ENCODE measurements at places on chromosomes 1 and 21.

DNA sequence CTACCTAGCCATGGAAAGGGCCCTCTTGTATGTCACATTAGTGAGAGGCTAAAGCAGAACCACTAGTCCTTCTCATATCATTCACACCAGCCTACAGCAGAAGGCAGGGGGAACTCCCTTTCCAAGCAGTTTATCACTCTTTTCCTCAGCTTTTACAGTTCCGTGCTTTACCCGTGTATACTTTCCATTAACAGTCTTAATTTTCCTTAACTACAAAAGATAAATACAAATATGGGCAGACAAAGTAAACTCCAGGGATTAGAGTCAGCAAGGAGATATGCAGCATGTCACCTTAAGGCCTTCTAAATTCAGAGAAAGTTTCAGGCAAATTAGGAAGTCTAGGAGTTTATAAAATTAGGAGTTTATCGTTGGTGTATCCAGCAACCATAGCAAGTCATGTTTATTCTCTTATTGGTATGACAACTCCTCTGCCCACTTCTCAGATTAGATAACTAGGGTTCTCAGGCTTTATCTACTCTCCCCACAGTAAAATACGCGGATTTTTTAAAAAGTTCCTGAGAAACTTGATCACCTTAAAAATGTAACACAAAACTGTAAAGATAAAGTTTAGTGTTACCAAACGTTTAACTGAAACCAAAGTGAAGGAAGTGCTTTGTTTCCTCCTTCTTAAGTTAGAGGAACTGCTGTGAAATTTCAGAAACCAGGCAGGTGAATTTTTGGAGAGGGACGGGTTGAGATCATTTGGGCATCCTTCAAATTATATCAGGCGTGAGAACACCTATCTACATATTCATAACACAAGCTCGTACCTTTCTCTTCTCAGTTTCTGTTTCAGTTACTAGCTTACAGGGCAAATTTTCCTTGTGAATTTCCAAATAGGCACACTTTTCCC lies 42.7 kb upstream of the SLC19A2 start:
- no peak for DNase-seq

DNA sequence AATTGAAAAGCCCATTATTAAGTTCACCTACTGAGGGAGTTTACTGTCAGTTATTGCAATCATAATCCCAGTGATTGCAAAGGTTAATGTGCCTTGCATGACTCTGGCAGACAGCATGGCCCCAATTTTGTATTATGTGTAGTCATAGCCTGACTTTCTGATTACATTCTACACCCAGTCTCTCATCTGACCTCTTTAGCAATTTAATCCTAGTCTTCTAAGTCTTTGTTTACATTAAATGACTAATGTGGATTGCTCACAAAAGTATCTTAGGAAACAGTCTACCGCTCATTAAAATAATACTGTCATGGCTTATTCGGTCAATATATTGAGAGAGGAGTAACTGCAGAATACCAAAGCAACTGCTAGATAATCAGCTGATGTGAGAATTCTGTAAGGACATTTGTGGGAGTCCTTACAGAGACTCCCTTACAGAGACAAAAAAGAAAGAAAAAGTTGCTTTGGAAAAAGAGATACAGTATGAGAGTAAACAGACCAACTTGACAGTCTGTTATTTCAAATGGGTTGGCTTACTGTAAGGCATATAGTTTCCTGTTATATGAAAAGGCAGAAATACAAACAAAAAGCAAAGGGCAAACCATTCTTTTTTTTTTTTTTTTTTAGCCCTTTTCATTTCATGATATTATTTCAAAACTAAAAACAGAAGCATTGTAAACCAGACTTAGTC lies 42.8 kb downstream of the SMG7 start:
- no peak for DNase-seq

- DNase-seq: peak; percentile 54
Measured at GRCh38 chr1:116763787-116764465, 9.7 kb downstream of the CD2 start.

DNA sequence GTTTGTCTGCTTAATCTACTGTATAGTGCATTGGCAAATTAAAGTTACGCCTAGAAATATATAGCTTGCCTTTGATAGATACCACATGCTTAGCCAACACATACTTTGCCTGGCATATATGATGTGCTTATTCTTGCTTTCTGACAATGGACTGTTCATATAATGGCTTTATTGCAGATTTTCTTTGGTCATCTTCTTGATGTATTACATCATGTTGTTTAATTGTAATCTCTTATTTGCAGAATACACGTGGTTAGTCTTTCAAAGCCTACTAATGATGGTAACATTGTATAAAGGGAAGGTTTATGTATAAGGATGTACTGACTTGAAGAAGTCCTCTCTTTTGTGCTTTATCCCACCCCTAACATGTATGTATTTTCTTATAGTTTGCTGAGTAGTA lies 201.5 kb downstream of the PDE4B start:
- DNase-seq: no peak

DNA sequence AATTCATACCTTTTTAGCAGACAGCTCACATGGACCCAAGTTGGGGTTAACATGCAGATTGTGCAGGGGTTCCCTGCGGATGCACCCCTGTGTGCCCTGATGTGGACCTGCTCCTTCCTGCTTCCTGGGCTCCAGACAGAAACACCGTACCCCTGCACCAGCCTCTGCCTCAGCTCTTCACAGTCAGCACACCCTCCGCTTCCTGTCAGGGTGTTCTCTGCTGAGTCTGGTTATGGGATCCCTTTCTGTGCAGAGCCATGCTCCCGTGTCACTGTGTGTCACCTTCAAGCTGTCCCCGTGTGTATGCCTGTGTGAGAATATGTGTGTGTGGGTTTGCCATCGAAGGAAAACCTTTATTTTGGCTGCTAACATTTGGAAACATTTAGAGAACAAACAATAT lies 48.7 kb upstream of the KCNJ15 start:
- DNase-seq: no peak

DNA sequence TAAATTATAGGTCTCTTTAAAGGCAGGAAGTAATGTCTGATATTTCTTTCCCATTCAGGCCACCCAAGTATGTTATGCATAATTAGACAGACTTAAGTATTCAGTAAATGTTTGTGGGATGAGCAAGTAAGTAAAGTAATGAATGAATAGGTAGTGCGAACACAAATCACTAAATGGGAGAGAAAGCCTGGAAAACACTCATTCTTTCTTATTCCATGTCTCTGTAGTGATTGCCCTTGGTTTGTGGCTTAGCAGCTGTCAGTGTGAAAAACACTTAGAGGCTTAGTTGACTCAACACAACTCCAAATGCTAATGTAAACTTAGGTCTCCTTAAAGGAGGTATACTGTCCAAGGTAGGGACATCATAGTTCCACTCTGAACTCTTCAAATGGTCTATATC lies 182.5 kb downstream of the ZC3H11B start:
- no peak for DNase-seq

DNA sequence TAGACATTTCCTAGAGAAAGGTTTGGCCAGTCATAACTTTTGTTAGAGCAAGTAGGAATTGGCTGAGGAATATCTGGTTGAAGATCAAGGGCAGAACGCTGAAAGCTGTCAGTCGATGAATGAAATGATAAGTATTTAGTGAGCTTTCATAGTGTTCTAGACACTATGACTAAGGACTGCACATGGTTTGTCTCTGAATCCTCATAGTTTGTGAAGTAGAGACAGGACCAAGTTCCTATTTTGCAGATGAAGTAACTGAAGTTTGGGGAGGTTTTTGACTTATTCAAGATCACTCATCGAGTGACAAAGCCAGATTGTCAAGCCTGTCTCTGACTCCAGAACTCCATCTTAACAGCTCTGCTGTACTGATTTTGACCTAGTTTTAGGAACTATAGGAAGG lies 4.7 kb downstream of the ELOA start:
- DNase-seq: no peak

DNA sequence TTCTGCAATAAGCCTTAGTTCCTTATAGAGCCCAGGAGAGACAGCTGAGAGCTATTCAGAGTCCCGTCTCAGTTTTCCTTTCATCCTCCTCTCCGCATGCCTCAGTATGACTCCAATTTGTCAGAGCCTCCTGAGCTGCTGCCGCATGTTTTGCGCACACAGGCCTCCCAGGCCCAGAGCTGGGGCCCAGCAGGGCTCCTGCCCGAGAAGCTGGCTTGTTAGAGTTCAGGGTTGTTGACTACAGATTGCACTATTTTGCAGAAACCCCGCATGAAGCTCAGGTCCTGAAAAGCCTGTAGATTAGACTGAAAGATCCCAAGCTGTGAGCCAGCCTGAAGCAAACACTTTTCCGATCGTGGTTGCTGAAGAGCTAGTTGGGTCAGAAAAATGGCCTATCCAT lies 51.5 kb downstream of the IGSF5 start:
- DNase-seq: no peak

DNA sequence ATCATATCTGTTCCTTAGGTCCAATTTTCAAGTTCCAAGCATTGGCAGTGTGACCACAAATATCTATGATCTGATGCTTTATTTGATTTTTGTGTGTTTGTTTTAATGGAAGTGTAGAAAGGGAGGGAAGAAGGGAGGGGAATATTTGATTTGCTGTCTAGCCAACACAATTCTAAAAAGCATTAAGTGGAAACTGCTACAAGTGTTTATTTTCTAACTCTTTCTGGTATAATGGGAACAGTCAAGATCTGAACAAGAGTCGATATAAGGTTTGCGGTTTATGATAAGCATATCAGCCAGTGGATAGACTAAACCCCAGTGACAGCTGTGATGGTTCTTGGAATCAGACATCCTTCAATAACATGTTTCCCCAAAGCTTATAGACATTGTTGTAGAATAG lies 267.8 kb upstream of the SNX7 start:
- DNase-seq: no peak

DNA sequence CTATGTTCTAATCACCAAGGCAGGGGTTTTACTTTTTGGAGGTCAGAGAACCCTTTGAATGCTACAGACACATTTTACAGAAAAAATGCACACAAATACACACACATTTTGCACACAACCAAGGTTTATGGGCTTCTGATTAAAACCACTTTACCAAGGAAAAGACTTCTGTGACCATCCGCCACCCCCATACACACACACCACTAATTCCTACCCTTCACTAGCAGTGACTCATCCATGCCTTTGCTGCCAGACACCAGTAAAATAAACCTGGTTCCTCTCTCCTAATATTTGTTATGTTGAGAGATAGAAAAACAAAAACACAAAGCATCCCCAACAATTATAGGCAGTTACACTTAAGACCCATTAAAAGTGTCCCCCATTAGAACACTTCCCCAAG lies 12.9 kb downstream of the PIGM start:
- no peak for DNase-seq

GRCh38 chr1:14482784-14483450 lies 115.6 kb upstream of the KAZN start:
- DNase-seq: no peak

GRCh38 chr1:85358702-85359438 lies 82.4 kb upstream of the BCL10 start:
- no peak for DNase-seq

GRCh38 chr1:45152126-45152525 lies 54.3 kb downstream of the ZSWIM5 start:
- DNase-seq: no peak

- DNase-seq: no peak
Measured at GRCh38 chr1:4621646-4622045, 32.8 kb upstream of the AJAP1 start.

GRCh38 chr1:58884706-58885661 lies 101.1 kb upstream of the JUN start:
- DNase-seq: no peak

- no peak for DNase-seq
Measured at GRCh38 chr1:51968632-51969031, 21.9 kb downstream of the RAB3B start.

DNA sequence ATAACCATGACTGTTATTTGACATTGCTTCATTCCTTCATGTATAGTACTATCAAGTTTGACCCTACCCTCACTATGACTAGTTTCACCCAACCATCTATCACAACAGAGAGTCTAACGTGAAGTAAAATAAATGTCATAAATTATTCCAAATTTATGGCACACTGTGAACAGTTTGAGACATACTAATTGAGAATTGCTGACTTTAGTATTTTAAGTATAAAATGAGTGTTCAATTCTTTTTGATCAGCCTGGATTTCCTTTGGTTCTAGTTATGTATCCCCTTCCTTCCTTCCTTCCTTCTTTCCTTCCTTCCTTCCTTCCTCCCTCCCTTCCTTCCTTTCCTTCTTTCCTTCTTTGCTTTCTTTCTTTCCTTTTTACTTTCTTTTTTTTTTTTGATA lies 14.5 kb downstream of the CR1 start:
- no peak for DNase-seq

DNA sequence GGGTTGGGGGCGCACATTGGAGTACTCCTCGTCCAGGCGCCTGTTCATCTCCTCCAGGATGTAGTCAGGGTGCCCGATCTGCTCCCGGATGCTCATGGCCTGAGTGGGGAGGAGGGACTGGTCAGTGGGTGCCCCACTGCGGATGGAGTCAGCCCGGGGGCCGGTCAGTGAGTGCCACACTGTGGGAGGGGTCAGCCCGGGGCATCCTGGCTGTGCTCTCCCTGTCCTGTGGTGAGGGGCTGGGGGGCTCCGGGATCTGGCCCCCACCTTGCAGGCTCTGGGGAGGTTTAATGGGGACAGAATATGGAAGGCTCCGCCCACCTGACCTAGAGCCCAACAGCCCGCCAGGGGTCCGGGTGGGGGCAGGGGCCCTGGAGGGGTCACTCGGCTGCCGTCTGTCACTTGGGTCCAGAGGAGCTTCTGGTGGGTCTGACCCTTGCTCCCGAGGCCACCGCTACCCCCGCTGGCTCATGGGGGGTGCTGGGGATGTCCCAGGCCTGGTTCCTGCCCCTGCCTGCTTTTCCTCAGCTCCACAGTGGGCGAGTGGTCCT lies 8.8 kb downstream of the PRXL2B start:
- no peak for DNase-seq

GRCh38 chr1:118944133-118944532 lies 44.0 kb downstream of the TBX15 start:
- no peak for DNase-seq

- DNase-seq: no peak
Measured at GRCh38 chr1:225811622-225812487, 1.9 kb downstream of the EPHX1 start.

GRCh38 chr1:86515597-86515996 lies 31.3 kb upstream of the CLCA4 start:
- no peak for DNase-seq

GRCh38 chr1:2104621-2105427 lies 54.6 kb downstream of the PRKCZ start:
- no peak for DNase-seq

DNA sequence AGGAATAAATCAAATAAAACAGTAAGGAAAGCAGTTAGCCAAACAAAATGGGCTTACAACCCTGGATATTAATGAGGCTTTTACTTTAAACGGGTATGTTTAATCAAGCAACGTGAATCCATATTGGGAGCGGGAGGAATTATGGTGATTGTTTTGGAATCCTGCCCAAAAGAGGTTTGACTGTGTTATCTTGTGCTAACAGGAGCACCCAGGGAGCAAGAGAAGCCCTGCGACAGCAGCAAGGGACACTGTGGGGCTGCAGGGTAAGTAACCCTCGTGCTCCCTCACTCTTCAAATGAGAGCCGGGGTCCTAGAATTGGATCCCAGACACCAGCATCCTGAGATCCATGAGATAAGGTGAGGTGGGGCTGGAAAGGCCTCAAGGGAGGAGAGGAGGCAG lies 72.6 kb upstream of the PGBD5 start:
- DNase-seq: no peak

Data from activated CD8-positive, alpha-beta memory T cell treated with anti-CD3 and anti-CD28 coated beads, Interleukin-2, amount 50 U/mL, for 4 hours (primary cell).